ENCODE measurements at places on chromosomes 16 and 17. TPM values are rescaled to one million over a fixed set of nuclear protein-coding genes. Genes with fewer than 3 reads are reported as not detected.

- DNase-seq, result no peak
Measured at GRCh38 chr17:45800816-45801215, 16.7 kb downstream of the CRHR1 start.

DNA sequence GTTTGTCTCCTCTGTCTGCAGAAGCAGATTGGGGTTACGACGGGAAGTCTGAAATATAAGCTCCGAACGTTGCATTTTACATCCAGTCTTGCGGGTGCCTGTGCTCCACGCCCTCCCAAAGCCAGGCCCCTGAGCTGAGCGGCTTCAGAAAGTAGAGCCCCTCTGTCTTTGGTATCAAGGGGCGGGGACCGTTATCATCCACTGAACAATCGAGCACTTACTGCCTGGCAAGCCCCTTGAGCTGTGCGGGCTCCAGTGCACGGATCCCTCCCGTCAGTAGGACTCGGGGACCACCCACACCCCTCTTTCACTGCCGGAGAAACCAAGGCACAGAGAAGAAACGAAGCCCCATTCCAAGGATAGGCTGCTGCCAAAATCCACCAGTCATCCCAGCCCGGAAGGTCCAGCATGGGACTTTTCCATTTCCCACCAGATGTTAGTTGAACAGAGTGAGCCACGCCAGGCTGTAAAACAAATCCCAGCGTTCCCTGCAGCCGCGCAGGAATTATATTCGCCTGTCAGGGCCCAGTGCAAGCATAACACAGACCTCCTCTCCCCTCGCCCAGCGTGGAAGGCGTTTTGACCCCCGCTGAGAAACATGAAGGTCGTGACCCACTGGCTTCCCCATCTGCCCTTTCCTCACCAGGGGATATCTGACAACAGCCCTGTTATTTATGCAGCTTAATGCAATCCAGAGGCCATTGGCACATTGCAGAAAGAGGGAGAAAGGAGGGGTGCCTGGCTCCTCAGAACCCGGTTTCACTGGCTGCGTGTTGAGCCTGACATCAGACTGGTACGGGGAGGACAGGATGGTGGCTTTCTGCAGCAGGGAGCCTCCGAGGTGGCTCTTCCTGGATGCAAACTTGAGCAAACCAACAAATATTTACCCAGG is 212.2 kb upstream of the FOXF1 start:
- DNase-seq, result no peak

DNA sequence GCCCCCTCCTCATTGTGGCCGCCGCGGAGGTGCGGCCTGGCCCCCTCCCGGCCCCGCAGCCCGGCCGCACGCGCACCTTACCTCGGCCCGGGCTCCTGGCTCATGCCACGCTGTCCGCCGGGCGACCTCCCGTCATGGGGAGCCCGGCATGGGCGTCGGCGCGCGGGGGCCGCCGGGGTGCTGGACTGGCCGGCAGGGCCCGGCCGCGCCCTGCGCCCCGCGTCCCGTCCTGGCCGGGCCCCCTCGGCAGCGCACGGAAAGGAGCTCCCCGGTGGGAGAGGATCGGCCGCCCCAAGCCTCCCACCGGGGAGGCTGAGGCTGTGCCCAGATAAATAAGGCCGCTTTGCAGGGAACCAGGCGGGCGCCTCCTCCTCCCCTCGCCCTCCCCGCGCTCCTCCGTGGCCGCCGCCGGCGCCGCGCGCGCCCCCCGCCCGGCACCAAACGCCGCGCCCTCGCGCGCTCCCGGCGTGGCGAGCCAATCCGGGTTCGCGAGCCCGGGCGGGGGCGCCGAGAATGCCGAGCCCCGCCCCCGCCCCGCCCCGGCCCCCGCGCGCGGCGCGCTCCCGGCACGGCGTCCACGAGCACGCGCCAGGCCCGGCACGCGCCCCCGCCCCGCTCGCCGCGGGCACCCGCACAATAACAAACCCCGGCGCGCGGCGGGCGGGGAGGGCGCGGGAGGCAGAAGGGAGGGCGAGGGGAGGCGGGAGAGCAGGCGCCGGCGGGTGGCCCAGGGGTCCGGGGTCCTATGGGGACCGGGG is at the start of gene FBXL16:
TSS of gene FBXL16 (minus strand) at position 371 of the 758 bp plus-strand sequence. CDS start 8,396 bp downstream, outside the sequence.
- DNase-seq, result no peak

GRCh38 chr17:51401279-51401678 is 140.9 kb downstream of the UTP18 start:
- no peak for DNase-seq

Gene TNS4
- 9.0 TPM for total RNA-seq

All from activated naive CD8-positive, alpha-beta T cell treated with anti-CD3 and anti-CD28 coated beads, Interleukin-2, amount 10 ng/mL, durations not matched to agents 7 days and 5 days (primary cell).